NCI-H2081 treated with DMSO at 0.1 percent for 48 hours (cell line): ENCODE measurements at places on chromosomes 11 and 22.
A peak's percentile ranks its signal among the peaks of the same experiment; 100 is the strongest.

DNA sequence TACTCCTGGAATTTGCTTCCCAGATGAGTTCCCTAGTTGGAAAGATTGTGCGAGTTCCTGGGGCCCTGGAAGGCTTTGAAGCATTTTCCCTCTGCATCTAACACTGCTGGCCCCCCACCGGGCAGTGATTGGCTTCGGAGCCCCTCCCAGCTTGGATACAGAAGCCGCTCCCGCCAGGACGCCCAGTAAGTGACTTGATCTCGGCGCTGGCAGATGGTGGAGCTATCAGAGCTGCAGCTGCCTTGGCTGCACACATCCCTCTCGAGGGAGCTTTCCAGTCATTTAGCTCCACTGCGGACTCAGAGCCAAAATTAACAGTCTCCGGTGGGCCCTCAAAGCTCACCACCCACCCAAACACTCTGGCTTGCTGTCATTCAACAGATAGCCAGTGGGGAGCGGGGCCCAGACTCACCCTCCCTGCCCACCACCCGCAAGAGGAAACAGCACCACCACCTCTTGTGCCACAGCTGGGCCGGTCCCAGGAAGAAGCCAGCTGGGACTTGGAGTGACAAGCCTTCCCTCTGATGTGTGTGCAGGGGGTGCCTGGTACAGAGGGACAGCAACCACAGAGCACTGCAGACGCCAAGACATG lies 162.3 kb downstream of the TRIM29 start:
- peak; percentile 41 for DNase-seq

- no peak for DNase-seq
Measured at GRCh38 chr11:117882311-117882905, 6.0 kb upstream of the FXYD6 start.

DNA sequence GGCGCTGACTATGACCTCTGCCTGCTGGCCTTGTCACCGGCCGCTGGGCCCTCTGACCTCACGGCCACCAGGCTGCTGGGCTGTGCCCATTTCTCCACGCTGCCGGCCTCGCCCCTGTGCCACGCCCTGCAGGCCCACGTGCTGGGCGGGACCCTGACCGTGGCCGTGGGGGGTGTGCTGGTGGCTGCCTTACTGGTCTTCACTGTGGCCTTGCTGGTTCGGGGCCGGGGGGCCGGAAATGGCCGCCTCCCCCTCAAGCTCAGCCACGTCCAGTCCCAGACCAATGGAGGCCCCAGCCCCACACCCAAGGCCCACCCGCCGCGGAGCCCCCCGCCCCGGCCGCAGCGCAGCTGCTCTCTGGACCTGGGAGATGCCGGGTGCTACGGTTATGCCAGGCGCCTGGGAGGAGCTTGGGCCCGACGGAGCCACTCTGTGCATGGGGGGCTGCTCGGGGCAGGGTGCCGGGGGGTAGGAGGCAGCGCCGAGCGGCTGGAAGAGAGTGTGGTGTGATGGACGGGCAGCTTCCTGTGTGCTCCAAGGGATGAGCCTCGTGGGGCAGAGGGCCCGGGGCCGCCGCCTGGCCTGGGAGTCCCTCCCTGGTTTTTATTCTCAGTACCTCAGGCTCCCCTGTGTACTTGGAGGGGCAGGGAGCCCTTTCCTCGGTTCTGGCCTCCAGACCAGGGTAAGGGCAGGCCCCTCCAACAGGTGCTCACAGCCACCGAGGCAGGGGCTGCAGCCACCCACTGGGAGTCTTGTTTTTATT lies 3.0 kb downstream of the LRFN4 start:
- DNase-seq: no peak

GRCh38 chr11:95100856-95101507 lies 11.3 kb downstream of the ENDOD1 start:
- no peak for DNase-seq

DNA sequence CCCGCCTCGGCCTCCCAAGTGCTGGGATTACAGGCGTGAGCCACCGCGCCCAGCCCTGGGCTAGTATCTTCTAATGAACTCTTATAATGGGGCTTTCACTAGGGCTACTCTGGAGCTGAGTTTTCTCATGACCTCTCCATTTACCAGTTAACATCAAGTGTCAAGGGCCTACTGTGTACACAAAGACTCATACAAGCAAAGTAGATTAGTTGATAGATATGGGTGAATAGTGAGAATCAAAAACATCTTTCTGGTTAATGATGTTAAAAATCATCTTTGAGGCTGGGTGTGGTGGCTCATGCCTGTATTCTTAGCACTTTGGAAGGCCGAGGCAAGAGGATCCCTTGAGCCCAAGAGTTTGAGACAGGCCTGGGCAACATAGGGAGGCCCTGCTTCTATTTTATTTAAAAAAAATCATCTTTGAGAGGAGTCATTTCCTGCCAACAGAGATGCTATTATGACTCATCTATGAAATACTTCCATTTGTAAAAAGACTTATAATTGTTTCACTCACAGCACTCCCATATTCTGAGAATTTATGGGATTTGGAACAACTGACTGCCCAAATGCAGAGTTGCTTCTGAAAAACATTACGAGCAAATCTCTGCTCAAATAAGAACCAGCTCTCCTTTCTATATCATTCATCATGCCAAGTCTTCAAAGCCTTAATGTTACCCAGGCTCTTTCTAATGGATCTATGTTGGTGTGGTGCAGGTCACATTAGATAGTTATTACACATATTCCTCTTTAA lies 57.0 kb downstream of the GDPD4 start:
- DNase-seq: no peak

GRCh38 chr22:47166446-47167016 lies 404.1 kb downstream of the TBC1D22A start:
- no peak for DNase-seq

GRCh38 chr22:38074181-38075104 lies 9.5 kb downstream of the SLC16A8 start:
- DNase-seq: no peak

DNA sequence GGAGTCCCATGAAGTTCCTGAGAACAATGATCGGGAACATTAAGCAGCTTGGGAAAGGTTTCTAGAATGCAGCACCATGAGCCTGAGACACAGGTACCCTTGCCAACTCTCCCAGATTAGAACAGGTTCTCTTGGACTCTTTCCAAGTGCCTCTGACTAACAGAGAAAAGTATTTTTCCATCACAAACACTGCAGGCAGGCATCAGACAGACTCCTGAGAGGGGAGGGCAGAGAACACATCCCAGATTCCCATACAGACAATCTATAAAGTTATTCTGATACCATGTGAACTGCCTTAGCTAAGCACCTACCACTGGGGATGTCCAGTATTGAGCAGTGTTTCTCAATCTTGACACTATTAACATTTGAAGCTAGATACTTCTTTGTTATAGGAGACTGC lies 27.3 kb downstream of the SERGEF start:
- DNase-seq: no peak

GRCh38 chr11:16097543-16097942 lies 258.8 kb downstream of the SOX6 start:
- DNase-seq: peak; percentile 81

- no peak for DNase-seq
Measured at GRCh38 chr22:34243023-34243422, 322.7 kb upstream of the LARGE1 start.

- no peak for DNase-seq
Measured at GRCh38 chr11:120261931-120262330, 22.0 kb downstream of the POU2F3 start.

DNA sequence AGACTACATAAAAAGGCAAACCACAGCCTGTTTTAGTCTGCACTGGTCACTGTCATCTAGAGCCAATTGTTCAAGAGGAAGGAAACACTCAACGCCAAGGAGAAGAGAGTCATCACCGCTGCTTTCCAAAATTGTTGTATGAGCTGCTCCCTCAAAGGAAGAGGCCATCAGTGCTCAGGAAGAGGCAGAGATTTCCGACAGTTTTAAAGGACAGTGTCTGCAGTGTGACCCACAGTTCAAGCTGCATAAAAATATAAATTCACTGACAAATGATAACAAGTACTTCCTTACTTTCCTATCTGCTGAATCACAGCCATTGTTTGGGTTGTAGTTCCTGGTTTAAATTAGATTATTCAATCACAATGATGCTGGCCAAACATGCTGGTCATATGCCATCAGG lies 16.4 kb downstream of the PRCP start:
- DNase-seq: no peak

- DNase-seq: no peak
Measured at GRCh38 chr22:35455529-35455928, 55.6 kb downstream of the MCM5 start.

GRCh38 chr11:128469220-128469619 lies 118.1 kb downstream of the ETS1 start:
- DNase-seq: no peak

DNA sequence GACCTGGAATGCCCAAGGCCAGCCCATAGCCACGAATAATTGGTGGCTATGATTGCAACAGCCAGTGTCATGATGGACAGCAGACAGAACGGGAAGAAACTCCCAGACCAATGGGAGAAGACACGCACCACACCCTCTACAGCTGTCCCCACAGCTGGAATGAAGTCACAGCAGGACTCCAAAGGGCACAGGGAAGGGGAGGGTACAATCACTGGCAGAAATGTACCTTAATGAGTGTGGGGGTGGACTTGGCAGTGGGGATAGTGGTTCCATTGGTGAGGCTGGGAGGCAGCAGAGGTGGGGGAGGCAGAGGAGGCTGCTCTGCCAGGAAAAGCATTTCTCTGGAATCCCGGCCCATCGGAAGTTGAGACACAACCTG lies 52.9 kb downstream of the SGSM3 start:
- no peak for DNase-seq

DNA sequence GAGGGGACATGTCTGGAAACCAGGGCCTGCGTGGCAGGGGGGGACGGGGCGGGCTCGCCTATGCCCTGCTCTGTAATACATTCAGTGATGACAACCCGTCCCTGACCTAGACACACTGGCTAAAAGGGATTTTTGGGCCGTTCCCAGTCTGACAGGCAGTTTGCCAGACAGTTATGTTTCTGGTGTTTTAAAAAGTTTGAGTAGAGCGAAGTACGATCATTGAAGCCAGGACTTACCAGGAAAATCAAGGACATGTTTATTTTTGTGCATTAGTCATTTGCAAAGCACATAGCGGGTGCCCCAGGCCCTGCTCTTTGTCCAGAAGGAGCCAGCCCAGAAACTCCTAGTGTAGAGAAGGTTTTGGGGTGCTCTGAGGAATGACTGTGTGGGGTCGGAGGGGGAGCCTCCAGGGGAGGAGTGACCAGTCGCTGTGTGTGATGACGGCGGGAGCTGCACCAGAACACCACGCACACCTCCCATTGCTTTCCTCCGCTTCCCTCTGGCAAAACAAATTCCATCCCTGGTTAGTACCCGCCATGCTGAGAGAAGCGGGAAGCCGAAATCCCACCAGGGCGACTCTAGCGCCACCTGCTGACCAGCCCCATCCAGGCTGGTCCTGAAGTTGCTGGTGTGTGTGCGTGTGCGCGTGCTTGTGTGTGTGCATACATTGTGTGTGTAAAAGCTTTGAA lies 50.8 kb downstream of the FBLN1 start:
- no peak for DNase-seq

GRCh38 chr11:112877581-112877980 lies 83.6 kb upstream of the NCAM1 start:
- DNase-seq: no peak
